ENCODE measurements at places on chromosomes 6 and 20.

DNA sequence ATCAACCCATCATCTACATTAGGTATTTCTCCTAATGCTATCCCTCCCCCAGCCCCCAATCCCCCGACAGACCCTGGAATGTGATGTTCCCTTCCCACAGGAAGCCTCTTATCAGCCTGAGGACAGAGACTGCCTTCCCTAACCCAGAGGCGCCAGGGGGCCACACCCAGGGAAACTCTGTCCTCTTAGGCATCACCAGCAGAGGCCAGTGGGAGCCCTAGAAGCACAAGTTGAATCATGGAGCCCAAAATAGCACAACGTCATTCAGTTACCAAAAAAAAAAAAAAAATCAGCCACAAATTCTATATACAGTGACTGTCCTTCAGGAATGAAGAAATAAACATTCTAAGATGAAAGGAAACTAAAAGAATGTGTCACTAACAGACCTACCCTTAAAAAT is 625.7 kb downstream of the TFAP2A start:
- DNase-seq = no peak

DNA sequence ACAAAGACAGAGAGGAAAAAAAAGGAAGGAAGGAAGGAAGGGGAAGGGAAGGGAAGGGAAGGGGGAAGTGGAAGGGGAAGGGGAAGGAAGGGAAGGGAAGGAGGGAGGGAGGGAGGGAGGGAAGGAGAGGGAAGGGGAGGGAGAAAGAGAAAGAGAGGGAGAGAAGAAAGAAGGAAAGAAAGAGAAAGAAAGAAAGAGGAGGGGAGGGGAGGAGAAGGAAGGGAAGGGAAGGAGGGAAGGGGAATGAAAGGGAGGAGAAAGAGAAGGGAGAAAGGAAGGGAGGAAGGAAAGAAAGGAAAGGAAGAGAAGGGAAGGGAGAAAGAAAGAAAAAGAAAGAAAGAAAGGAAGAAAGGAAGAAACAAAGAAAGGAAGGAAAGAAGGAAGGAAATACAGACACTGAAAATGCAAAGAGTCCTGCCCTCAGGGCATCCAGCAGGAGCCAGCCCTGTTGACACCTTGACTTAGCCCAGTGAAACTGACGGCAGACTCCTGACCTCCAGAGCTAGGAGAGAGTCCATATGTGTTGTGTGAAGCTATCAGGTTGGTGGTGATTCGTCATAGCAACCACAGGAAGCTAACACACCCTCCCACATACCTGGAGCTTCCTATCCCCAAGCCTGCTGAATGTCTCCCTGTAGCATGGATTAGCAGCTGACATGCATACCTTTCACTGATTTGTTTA is 58.7 kb upstream of the SULF2 start:
- DNase-seq = no peak

- no peak for DNase-seq
These were observed 13.0 kb downstream of the SESN1 start for GRCh38 chr6:109081516-109082187.

DNA sequence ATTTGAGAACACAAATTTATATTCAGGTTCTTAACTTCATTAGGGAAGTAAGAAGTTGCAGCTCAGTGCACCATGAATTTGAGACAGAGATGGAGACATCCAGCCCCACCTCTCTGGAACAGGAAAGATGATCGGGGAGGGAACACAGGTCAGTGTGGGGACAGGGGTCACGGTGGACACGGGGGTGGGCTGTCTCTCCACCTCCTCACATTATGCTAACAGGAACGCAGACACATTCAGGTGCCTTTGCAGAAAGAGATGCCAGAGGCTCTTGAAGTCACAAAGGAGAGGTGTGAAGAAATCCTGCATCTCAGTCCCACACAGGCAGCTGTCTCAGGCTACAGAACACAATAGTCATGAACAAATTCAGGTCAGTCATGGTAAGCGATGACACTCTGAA is 3.1 kb downstream of the HLA-C start:
- no peak for DNase-seq

GRCh38 chr6:105753207-105753606 is 332.9 kb upstream of the PRDM1 start:
- no peak for DNase-seq

GRCh38 chr6:27507041-27507956 is 34.4 kb upstream of the ZNF184 start:
- no peak for DNase-seq

GRCh38 chr6:105560611-105561066 is 157.8 kb upstream of the PREP start:
- no peak for DNase-seq

DNA sequence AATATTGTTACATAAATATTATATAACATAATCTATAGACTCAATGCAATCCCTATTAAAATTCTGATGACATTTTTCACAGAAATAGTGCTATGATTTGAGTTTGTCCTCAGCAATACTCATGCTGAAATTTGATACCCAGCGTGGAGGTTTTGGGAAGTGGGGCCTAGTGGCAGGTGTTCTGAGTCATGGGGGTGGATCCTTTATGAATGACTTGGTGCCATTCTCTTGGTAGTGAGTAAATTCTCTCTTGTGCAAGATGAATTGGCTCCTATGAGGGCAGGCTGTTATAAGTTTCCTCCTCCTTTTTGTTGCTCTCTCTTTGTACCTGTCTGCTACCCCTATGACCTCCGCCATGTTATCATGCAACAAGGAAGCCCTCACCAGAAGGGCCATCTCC is 65.8 kb downstream of the SHPRH start:
- DNase-seq = no peak

GRCh38 chr6:45605971-45606370 is 228.2 kb upstream of the SUPT3H start:
- no peak for DNase-seq

DNA sequence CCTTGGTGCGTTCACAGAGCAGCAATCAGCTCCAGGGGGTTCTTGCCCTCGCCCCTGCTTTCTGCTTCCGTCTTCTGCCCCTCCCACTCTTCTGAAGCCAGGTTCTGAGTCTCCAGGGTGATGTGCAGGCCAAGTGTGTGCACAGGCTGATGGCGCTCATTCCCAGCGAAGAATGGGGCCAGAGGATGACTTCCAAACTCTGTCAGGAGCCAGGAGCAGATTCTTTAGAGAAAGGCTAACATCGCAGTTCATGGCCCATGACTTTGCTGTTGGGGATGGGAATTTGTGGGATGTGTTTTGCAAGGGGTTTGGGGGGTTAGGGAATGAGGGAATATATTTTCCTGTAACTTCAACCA is 56.1 kb upstream of the CCN6 start:
- DNase-seq = peak; percentile 29

DNA sequence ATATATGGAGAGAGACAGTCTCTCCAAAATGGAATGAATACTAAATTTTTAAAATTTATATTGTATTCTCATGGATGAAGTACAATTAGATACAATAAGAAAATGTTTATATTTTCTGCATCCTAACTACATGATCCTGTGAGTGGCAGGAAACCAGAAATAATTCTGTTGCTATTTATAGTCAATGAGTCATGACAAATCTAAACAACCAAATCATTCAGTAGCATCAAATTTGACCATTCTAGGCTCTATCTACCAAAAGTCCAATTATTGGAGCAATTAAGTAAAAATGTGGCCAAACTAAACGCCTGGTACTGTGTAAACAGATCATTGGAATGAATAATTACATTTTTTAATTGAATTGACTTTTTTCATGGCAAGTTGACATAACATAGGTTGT is 959.8 kb downstream of the EPHA7 start:
- no peak for DNase-seq

DNA sequence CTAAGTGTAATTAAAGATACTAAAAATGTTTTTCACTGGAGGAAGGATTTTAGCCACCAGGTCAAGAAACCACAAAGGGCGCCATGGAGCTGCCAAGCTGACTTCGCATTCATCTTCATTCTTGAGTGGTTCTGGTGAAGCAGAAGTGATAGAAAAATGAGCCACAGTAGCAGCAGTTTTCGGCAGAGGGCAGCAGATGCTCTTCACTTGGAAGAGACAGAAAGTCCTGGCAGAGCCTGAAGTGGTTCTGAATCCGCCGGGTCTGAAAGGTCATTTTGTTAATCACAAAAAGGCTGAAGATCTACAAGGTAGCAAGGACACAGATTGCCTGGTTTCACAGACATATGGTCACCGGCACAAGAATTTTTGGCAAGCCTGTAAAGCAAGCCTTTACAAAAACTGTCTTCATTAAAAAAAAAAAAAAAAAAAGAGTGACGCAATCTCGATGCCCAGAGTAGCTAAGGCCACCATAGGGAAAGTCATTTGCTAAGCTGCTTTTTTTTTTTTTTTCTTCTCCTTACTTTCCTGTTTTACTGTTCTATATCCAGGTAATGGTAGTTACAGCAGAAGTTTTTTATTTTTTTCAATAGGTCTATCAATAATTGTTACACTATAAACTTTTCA is 345.1 kb upstream of the AGPAT4 start:
- no peak for DNase-seq

- peak; percentile 95 for DNase-seq
These were observed 151.9 kb downstream of the CFAP61 start for GRCh38 chr20:20204256-20204655.

DNA sequence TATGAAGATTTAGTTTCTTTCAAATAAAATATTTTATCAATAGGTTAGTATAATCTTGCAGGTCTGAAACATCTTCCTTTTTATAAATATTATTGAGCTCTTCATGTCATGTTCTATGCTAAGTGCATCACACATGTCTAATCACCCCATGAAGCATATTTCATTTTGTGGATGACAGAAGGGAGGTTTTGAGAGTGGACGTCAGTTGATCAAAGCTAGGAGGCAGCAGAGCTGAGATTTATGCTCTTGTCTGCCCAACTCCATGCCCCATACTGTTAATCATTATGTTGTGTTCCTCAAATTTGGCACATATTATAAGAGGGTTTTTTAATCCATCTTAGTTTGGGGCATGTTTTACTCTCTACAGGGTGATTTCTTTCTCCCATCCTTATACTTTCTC is 22.7 kb downstream of the DSE start:
- no peak for DNase-seq

DNA sequence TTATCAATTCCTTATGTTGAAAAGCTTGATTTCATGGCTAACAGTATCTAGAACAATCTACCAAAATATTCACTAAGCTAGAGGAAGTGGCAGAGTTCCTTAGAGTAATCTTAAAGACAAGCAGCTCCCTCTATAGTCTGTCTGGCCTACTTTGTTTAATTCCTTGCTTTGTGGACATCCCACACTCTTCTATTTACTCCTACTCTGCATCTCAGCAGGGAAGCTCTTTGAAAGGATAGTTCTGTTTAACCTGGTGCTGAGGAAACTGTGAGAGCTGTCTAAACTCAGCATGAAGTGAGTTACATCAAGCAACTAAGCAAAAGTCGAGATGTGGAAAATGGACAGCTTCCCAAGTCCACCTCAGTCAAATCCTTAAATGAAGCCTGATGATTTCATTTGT is 4.3 kb downstream of the REV3L start:
- no peak for DNase-seq

DNA sequence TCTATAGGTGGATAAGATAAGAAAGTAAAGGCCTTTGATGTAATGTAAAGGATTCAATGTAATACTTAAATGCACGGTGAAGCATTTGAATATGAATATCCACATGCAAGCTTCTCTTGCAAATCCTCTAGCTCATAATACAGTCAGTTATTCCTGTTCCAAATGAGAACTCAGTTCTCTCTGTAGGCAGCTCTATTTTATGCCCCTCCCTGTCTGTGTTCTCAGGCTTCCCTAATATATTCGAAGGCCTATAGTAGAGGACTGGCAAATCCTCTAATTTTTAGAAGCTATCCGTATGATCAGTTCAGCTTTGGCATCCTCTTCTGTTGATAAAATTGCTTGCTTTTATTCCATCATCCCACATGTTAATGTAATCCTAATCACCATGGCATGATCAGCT is 200.2 kb downstream of the UBE3D start:
- DNase-seq = no peak

DNA sequence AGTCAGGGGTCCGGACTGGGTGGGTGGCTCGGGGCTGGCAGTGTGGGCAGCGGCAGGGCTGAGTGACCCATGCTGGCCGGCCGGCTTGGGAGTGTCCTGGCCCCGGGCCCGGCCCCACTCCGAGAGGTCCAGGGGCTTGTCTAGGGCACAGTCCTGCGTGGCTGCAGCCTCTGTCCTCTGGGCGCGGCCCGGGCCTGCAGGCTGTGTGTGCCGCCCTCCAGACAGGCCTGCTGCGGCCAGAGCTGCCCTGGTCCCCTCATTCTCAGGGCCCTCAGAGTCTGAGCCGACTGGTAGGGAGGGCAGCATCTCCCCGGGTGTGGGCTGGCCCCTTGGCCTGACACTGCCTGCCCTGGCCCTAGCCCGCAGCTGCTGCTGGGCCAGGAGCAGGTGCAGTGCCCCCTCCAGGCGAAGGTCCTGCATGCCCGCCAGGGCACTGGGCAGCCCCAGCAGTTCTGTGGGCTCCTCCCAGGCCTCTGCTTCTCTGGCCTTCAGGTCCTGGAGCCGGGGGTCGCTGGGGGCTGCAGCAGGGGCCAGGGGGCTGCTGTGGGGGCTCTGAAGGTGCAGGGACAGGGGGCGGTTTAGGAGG is 6.9 kb upstream of the CABLES2 start:
- no peak for DNase-seq

GRCh38 chr6:11011787-11012234 is 32.3 kb downstream of the ELOVL2 start:
- DNase-seq = no peak

DNA sequence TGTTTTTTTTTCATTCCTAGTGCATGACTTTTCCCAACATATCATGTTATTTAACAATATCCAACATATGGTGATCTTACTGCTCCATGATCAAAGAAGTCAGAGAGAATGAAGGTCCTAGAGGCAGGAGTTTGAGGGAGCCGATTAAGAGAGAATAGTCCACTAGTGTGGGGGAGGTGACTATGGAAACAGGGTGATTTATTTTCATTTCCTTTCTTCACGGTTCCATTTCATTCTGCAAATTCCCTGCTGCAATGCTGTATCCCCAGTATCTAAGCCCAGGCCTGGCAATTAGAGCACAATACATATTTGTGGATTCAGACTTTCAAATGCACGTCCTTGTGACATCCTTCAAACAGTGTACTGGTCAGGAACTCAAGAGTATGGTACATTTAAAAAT is 91.4 kb downstream of the CD83 start:
- no peak for DNase-seq

GRCh38 chr6:12313306-12313991 is 23.3 kb downstream of the EDN1 start:
- peak; percentile 54 for DNase-seq

GRCh38 chr6:139570166-139570565 is 195.7 kb upstream of the CITED2 start:
- DNase-seq = no peak

GRCh38 chr6:12516070-12516469 is 200.5 kb upstream of the PHACTR1 start:
- DNase-seq = peak; percentile 3
